ENCODE measurements at places on chromosomes 7 and 10.

DNA sequence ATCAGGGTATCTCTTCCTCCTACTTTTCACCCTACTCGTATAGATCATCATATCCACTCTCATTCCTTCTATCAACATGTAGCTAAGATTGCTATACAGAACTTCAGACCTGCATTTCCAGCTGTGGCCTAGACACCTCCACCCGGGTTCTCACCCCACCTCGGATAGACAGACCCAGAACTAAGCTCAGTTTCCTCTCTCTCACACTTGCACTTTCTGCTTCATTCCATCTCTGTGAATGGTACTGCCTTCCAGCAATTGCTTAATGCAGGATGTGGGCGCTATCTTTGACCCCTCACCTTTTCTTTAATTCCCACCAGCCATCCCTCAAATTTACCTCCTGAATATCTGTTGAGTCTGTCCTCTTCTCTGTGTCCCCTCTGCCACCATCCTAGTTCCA lies 35.7 kb downstream of the AGK start:
- no peak for DNase-seq

- no peak for DNase-seq
Observed at GRCh38 chr10:102423372-102423968, 2.8 kb downstream of the FBXL15 start.

DNA sequence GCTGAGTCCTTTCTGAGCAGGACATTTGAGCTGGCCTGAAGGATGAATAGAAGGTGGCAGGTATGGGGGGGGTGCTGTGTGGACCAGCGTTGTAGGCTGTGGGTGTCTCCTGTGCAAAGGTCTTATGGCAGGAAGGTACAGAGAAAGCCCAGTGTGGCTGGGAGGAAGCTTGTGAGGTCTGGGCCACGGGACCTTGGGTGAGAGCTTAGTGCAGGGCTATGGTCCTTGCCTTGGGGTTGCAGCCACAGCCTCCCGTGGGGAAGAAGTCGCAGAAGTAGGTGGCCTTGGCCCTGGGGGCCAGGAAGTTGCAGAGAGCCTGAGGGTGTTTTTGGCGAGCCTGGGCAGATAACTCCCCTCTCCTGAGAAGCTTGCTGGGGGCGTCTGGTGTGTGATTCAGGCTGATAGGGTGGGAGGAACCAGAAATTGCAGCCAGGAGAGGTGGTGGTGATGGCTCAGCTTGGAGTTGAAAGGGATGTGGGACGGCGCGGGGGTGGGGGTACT lies 172.0 kb upstream of the TNRC18 start:
- DNase-seq, result no peak

DNA sequence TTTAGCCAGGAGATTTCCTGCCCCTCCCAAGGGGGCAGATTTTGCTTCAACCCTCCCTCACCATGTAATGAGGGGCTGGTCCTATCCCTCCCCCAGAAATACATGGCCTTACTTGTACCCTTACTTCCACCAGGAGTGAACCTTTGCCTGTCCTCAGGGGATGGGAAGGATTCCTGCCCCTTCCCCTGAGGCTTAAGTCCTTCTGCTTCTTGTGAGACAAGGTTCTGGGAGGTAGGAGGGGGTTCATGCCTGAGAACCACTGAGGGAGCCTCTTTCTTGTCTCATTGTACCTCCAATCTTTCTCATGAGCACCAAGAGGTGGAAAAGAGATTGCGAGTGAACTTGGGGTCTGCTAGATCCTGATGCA lies 19.5 kb upstream of the MUC3A start:
- no peak for DNase-seq

GRCh38 chr7:123939784-123940183 lies 14.7 kb downstream of the SPAM1 start:
- DNase-seq, result no peak

DNA sequence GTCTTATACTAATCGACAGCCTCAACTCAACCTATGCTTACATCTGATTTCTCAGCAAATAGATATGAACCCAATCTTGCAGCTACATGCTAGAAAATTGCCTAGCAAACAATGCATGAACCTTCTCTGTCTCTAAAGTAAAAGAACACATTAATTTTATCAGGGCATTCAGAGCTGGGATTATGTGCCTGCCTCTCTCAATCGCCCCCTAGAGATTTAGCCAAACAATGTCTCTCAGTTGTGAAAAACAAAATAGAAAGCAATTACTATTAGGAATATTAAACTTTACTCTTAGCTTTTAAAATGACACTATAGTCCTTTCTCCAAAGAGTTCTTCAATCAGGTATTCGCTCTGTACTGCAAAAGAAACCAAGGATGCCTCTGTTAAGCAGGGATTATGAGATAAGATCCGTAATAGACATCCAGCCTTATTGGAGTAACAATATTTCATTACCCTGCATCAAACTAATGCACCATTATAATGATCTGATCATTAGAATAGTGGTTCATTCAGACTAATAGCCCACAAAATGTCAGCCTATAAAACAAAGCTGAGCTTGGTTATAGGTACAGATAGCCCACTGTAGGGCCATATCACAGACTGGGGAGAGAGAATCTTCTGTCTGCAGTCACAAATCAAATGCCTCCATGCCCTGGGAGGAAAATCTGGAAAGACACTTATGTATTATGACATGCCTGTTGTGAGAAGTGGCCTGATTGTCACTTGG lies 736.9 kb downstream of the PARD3 start:
- no peak for DNase-seq

- DNase-seq, result no peak
Observed at GRCh38 chr10:24256619-24257107, 47.7 kb downstream of the KIAA1217 start.

GRCh38 chr7:139538881-139539635 lies 15.6 kb downstream of the CLEC2L start:
- DNase-seq, result no peak

- no peak for DNase-seq
Observed at GRCh38 chr7:36303202-36304098, 86.2 kb upstream of the ANLN start.

- no peak for DNase-seq
Observed at GRCh38 chr7:123924941-123925340, at the start of gene SPAM1. TSS of gene SPAM1 (plus strand) at chr7:123925241. CDS start at chr7:123953571, 28,330 bp downstream.

- no peak for DNase-seq
Observed at GRCh38 chr10:14025283-14026189, 305.2 kb downstream of the FRMD4A start.

DNA sequence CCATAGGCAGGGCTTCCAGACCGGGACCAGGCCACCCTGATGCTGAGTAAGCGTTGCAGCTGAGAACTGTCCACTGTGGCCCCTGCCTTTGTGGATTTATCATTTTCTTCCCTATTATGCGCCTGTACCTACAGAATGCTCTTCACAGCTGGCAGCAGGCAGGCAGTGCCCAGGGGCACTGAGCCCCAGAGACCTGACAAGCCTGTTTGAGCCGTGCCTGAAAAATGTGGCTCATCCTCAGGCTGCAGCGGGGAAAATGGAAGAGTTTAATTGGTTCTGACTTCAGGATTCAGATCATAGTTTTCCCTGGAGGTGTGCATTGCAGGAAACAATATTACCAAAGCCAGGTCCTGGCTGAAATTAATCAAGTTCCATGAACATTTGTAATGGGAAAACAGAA lies 200.2 kb downstream of the ZNF438 start:
- DNase-seq, result no peak

- no peak for DNase-seq
Observed at GRCh38 chr10:128081720-128082119, 44.5 kb downstream of the MKI67 start.

GRCh38 chr10:58385784-58386112 lies 538 bp downstream of the TFAM start:
- peak; percentile 28 for DNase-seq

- no peak for DNase-seq
Observed at GRCh38 chr10:101614663-101615524, 26.8 kb downstream of the DPCD start.

DNA sequence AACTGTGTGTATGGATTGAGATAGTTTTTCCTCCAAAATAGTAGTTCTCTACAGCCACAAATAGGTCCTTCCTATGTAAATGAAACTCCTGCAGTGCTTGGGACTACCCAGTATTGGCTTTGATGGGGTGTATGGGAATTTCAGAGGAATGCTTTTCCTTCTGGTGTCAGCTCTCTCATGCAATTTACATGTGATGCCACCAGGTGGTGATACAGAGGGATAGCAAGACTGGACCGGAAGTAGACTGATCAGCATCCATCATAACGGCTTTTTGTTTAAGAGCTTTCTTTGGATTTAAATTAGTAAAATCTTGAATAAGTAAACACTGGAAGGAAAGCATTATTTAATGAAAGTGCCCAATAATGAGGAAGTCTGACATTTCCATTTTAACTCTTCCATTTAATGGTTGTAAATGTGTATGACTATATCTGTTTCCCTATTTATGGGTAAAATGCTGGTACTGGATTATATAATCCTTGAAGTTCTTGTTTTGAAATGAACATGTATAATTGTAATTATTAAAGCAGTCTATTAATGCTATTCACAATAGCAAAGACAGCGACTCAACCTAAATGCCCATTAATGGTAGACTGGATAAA lies 22.7 kb downstream of the DYNC1I1 start:
- no peak for DNase-seq

GRCh38 chr7:98224701-98225181 lies 13.5 kb downstream of the BHLHA15 start:
- DNase-seq, result no peak

GRCh38 chr10:112843623-112844022 lies 106.4 kb upstream of the TCF7L2 start:
- DNase-seq, result no peak

- DNase-seq, result peak; percentile 49
Observed at GRCh38 chr10:72162978-72163377, 52.8 kb upstream of the ANAPC16 start.

- no peak for DNase-seq
Observed at GRCh38 chr10:67607472-67607871, 88.5 kb downstream of the CTNNA3 start.

DNA sequence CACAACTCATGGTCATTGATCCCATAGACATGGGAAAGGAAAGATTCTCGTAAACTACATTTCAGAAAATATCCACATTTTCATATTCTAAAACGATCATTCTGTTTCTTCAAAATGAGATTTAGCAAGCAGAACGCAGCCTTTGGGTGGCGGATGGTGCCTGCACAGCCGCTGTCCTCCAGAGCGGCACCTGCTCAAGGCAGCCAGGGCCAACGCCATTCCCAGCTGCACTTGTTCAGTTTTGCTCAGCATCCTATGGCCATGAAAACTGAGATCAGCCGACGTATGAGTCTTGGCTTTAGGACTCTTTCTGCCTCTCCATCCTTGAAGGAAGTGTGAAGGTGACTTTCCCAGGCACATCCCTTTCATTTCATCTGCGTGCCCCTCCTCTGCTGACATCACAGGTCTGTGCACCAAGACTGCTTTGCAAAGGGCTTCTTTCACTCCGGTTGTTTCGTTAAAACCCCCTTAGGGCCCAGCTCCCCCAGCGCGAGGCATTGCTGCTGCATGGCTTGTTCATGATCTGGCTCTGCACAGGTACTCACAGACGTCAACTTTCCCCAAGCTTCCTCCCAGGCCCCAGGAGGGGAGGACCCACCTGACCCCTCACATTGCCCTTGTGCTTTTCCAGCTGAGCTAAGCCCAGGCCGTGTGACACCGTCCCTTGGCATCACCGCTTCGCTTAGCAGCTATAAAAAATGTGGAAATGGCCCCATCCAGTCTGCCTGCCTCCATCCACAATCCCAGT lies 37.2 kb downstream of the TCERG1L start:
- DNase-seq, result no peak

- DNase-seq, result no peak
Observed at GRCh38 chr10:124916098-124916584, 25.8 kb upstream of the ZRANB1 start.

GRCh38 chr10:87715552-87716347 lies 56.1 kb downstream of the PAPSS2 start:
- no peak for DNase-seq

GRCh38 chr7:104074529-104074928 lies 85.1 kb upstream of the RELN start:
- DNase-seq, result no peak

- no peak for DNase-seq
Observed at GRCh38 chr10:4082861-4083260, 297.9 kb upstream of the KLF6 start.

GRCh38 chr7:140696024-140696679 lies 356 bp upstream of the NDUFB2 start:
- peak; percentile 97 for DNase-seq

GRCh38 chr7:2759736-2760097 lies 71.7 kb downstream of the AMZ1 start:
- no peak for DNase-seq

GRCh38 chr10:770975-771374 lies 81.5 kb upstream of the DIP2C start:
- DNase-seq, result no peak

- DNase-seq, result no peak
Observed at GRCh38 chr7:150736864-150737263, 354 bp upstream of the GIMAP5 start.

DNA sequence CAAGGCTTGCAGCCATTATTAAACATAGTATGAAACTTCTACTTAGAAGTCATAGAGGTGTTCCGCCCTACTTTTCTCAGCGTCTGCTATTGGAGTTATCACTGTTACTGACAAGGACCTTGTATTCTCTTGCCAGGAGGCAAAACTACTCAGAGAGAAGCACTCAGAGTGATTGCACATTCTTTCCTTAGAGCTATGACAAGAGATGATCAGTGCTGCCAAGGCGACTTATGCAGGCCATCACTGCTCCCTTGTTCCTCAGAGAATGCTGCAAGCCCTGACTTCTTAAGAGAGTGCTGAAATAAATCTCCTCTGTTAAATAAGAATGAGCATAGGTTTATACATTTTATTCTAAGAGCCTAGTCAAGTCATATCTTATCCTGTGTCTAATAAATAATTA lies 534.6 kb upstream of the PHF14 start:
- DNase-seq, result no peak

- no peak for DNase-seq
Observed at GRCh38 chr7:130329681-130330080, 14.9 kb upstream of the CPA5 start.
